WTC11 (cell line): ENCODE measurements at places on chromosomes 12 and 14.

GRCh38 chr12:63090716-63091115 lies 60.3 kb downstream of the AVPR1A start:
- no peak for DNase-seq

GRCh38 chr12:64500394-64500793 lies 48.5 kb downstream of the TBK1 start:
- DNase-seq: no peak

DNA sequence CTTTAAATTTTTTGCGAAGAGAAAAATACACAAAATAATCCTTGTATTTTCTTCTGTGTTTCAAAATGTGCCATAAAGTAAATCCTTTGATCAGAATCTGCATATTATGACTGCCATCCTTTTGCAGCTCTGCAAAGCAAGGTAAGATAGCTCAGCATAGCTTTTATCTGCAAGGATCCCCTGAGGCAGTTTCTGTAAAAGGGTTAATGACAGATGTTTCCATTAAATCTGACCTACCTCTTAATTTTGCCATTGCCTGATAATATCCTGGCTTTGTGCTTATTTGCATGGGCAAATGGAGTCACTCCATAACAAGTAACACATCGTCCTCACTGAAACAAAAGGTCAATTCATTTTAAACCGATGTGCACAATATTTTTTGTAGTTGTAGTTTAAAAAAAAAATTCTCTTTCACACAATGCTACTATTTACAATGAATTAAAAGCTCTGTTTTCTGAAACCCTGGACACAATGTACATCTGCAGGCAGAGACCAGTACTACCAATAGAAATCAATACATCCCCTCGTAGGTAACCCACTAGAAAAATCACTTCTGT lies 108.5 kb upstream of the SOX5 start:
- DNase-seq: no peak

- DNase-seq: no peak
Observed at GRCh38 chr12:91044586-91044985, 13.2 kb downstream of the KERA start.

DNA sequence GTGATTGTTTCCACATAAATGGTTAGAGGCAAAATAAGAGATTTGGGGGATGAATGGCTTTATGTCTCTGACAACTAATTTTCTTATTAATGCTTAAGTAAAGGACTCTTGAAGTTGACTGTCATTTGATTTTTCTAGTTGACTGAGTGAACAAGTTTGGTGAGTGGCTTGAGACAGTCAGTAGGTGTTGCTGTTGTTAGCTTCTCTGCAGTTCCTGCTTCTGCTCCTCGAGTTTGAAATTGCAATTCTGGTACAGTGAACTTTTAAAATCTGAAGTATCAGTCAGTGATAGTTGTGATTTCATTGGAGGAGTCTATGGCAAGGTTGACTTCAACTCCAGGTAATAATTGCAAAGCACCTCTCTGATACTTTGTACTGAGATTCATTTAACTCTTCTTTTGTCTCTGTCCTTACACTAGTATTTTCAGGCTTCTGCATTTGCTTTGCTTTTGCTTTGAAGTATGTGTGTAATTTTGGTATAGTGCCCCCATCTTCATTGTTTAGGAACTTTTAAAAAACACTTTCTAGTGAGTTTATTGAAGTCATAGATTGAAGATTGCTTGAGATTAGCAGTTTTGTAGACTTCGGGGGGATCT lies 415.5 kb downstream of the PCNX1 start:
- no peak for DNase-seq

DNA sequence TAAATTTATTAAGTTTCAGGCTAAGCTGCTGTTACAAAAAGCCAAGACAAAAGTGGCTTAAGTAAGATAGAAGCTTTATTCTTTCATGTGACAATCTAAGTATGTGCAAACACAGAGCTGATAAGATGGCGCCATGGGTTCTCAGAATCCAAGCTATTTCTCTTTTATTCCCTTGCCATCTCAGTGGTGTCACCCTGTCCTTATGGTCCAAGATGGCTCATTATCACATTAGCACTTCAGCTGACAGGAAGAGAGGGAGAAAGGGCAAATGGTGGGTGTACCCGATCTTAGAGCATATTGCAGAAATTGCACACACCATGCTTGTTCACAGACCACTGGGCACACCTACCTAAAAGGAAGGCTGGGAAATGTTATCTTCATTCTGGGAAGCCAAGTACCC lies 211.7 kb downstream of the TMTC2 start:
- DNase-seq: no peak

GRCh38 chr14:105746124-105746514 lies 219.7 kb downstream of the TMEM121 start:
- DNase-seq: no peak

- no peak for DNase-seq
Observed at GRCh38 chr12:109763201-109763841, 49.7 kb downstream of the FAM222A start.

- DNase-seq: no peak
Observed at GRCh38 chr12:56431850-56432249, 17.4 kb downstream of the TIMELESS start.

- DNase-seq: no peak
Observed at GRCh38 chr14:95273001-95273978, 46.4 kb downstream of the CLMN start.

GRCh38 chr12:57211791-57212700 lies 4.5 kb upstream of the NXPH4 start:
- DNase-seq: no peak

- no peak for DNase-seq
Observed at GRCh38 chr12:19778172-19778571, 338.9 kb downstream of the AEBP2 start.

DNA sequence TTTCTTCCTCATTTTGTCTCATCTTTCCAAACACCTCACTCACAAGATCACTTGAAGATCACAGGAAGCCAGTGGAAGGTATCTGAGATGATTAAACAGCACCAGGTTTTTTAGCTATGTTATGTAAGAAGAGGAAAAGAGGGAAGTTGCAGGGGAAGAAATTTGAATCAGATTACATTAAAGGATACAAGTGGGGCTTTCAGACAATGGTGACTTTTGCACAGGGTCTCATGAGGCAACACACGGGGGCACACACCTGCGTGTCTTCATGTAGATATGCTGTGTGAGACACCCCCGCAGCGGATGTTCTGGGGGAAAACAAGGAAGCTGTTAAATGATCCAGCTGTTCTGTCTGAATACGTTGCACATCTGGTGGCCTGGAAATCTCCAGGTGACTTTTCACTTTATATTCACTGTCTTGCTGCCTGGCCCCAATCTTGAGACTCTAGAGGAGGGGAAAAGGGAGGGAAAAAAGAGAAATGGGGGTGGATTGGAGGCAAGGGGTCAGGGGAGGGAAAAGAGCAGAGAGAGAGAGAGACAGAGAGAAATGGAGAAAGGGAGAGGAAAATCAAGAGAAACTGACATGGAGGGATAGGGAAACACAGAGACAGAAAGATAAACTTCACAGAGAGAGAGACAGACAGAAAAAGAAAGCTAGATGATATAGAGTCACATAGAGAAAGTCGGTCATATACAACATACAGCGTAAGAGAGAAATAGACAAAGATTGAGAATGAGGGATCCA lies 36.3 kb upstream of the PPP1CC start:
- DNase-seq: no peak

DNA sequence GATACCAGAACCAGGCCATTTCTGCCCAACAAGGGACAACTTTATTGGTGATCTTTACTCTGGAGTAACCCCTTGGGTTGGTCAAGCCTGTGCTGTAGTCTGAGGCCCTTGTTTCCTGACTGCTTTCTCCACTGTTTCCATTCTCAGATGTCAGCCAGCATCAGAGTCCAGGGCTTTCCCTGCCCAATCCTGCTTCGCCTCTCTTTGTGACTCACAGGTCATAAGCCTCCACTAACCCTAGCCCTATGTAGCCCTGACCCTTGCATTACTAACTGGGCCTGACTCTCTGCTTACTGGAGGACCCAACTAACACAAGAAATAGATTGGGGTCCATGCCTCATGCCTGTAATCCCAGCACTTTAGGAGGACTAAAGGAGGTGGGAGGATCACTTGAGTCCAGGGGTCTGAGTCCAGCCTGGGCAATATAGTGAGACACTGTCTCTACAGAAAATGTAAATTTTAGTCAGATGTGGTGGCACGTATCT lies 8.6 kb upstream of the SNRNP35 start:
- no peak for DNase-seq

DNA sequence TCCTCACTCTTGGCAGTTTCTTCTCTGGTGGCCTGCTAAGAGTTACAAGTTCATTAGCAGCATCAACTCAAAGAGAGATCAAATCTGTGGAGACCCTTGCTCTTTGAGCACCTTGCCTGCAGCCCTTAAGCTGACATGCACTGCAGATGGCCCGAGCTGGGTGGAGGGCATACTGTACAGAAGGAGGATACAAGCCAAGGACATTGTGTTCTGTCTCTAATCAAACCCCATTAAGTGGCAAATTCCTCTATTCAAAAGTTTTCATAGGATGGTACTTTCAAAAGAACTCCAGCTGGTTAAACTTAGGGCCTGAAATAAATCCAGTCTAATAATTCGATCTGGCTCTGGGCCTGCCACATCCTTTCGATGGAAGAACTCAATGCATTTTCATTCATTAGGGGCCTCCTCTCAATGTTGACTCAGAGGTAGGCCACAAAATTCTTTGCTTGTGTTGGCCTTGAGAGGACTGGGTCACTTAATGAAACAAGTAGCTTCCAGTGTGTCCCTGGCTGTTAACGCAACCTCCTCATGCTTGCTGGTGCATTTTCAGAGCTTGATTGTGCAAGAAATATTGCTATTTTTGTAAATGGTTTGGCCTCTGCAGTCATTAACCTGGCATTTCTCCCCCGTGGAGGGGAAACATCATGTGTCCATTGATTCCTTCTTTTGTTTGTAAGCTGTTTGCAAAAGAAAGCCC lies 318.2 kb downstream of the NUAK1 start:
- DNase-seq: no peak

DNA sequence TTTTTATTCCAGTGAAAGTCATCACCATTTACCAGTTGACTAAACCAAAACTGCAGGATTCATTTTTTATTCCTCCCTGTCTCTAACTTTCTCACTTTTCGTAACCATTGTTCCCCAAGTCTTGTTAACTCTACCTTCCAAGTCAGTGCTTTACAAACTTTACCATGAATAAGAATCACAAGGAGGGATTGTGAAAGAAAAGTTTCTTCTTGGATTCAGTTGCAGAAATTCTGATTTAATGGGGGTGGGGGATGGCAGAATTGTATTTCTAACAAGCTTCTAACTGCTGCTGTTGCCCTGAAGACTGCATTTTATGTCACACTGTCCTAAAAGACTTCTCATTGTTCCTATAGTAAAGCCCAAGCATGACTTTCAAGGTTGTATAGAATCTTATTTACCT lies 5.0 kb upstream of the RAB21 start:
- DNase-seq: no peak

GRCh38 chr12:113145720-113146551 lies 3.6 kb upstream of the CFAP73 start:
- no peak for DNase-seq

DNA sequence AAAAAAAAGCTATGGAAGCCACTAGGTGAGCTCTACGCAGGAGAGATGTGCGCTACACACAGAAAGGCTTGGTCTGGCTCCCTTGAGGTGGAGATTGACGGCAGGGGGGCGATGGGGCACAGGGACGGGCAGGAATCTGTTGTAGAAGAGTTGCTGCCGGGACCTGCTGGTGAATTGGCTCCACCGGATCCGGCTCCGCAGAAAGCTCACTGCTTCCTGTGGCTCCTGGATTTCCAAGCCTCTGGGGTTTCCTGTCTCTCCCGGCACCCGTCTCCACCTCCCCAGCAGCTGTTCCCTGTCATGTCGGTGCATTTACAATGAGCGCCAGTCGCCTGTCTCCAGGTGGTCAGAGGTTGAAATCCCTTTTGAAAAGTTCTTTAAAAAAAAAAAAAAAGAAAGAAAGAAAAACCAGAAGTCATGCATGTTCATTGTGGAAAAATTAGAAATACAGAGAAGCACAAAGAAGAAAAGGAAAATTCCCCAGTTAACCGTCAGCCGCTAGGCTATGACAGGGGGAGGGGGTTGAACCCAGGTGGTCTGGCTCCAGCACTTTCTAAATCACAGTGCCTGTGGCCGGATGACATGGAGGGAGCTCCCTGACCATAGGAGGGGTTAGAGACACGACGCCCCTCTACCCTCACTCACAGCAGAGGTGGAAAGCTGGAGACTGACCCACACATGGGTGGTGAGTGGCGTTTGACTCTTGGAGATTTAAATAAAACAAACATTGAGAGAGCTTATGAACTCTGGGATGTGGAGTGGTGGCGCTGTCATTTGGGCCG lies 20.8 kb downstream of the FAM222A start:
- DNase-seq: peak; percentile 62

- DNase-seq: peak; percentile 90
Observed at GRCh38 chr14:103141117-103141796, 18.0 kb downstream of the TNFAIP2 start.

- no peak for DNase-seq
Observed at GRCh38 chr12:13094367-13094766, 9.1 kb downstream of the GSG1 start.

GRCh38 chr14:64702493-64703394 lies 1.5 kb upstream of the PLEKHG3 start:
- peak; percentile 96 for DNase-seq

DNA sequence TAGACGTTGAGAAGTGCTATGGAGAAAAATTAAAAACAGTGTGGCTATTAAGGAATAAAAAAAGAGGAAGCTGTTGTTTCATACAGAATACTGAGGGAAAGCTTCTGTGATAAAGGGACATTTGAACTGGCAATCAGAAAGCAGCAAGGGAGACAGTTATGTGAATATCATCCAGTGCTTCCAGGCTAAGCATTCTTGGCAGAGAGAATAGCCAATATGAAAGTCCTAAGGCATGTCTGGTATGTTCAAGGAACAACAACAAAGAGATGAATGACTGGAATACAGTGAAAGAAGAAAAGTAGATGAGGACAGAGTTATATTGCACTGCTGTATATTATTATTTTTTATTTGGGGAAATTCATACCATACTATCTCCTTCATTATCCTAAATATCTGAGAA lies 23.9 kb downstream of the SCAF11 start:
- DNase-seq: no peak

GRCh38 chr14:35866595-35867279 lies 40.6 kb downstream of the BRMS1L start:
- DNase-seq: no peak

- no peak for DNase-seq
Observed at GRCh38 chr12:99745121-99745520, 97.6 kb downstream of the GARIN6 start.

GRCh38 chr14:21771671-21772070 lies 98.1 kb upstream of the OR4E1 start:
- no peak for DNase-seq
